Mucosa of descending colon (tissue), 3 donors: ENCODE measurements at places on chromosomes 12 and 14. TPM values are rescaled to one million over a fixed set of nuclear protein-coding genes. Genes with fewer than 3 reads are reported as not detected.

RESF1 gene
- total RNA-seq, result 41.5 TPM

RIPK3 gene
- 99.9 TPM for total RNA-seq

COX8C gene
- total RNA-seq, result not detected

TAS2R13 gene
- total RNA-seq, result 1.1 TPM

GPR68 gene
- 2.3 TPM for total RNA-seq

IKZF4 gene
- total RNA-seq, result 9.1 TPM

PSME1 gene
- total RNA-seq, result 203 TPM
